HFFc6 (cell line): ENCODE measurements at places on chromosomes 6 and 20. TPM values are rescaled to one million over a fixed set of nuclear protein-coding genes. Genes with fewer than 3 reads are reported as not detected.

The ATAT1 gene
- total RNA-seq = 4.5 to 9.3 TPM (median 8.4 TPM) in 3 replicates

The SYNGAP1 gene
- 11.9 TPM in 2 replicates for total RNA-seq

The MATN4 gene
- not detected in 3 replicates for total RNA-seq

The LINC00237 gene
- total RNA-seq = not detected in 3 replicates

The JPH2 gene
- 9.1 to 13.4 TPM (median 9.9 TPM) in 3 replicates for total RNA-seq

The HMGN4 gene
- 49.5 to 55.8 TPM (median 50.1 TPM) in 3 replicates for total RNA-seq

DNA sequence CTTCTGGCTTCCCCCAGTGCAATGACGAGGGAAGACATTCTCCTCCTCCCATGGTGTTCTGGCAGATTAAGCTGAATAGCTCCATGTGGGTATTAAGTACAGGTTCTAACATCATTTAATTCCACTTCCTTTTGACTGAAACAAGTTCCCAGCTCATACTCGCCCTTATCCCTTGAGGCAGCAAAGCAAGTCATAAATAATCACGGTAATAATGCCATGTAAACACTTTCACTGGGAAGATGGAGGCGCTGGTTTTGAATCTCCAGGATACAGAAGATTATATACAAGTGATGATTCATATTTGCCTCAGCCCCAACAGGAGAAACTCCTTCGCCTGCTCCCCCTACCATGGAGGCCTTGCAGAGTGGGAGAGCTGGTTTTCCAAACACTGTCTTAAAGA lies 141.3 kb downstream of the PXDC1 start:
- peaks cover 24% of the 10 kb centered on the region for H3K4me1 ChIP-seq
- H3K27ac ChIP-seq = no peak overlapping the region
- peaks cover 42% of the 10 kb centered on the region for H3K27me3 ChIP-seq
- DNase-seq = peak; percentile 20
- no peaks in the 10 kb centered on the region for H3K36me3 ChIP-seq

GRCh38 chr6:93584300-93584699 lies 164.9 kb upstream of the EPHA7 start:
- no peaks in the 10 kb centered on the region for H3K36me3 ChIP-seq
- no peak overlapping the region for H3K4me3 ChIP-seq
- H3K4me1 ChIP-seq = no peaks in the 10 kb centered on the region
- H3K27ac ChIP-seq = no peak overlapping the region

GRCh38 chr20:48478806-48479585 lies 348.8 kb downstream of the PREX1 start:
- no peak overlapping the region for H3K27ac ChIP-seq
- no peaks in the 10 kb centered on the region for H3K4me1 ChIP-seq
- H3K4me3 ChIP-seq = no peak overlapping the region
- H3K36me3 ChIP-seq = no peaks in the 10 kb centered on the region; the same call in 1 of the 2 replicates

DNA sequence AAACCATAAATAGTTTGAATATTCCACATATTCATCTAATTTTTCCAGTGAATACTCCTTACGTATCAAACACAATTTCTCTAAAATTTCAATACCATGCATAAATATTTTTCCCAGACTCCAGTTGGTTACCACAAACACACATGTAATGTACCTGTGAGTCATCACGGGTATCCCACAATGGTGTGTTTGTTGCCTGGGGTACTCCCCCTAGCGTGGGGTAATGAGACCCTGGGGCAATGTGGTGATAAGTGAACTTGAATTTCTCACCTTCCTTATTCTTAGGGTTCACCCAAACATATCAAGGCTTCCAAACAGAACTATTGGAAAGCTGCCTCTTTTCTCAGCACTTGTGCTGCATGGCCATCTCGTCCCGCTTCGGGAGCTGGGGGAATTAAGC lies 51.0 kb downstream of the STX7 start:
- DNase-seq = no peak
- H3K4me1 ChIP-seq = no peaks in the 10 kb centered on the region
- H3K27me3 ChIP-seq = no peaks in the 10 kb centered on the region
- H3K27ac ChIP-seq = no peak overlapping the region

GRCh38 chr20:10665791-10666190 lies 8.0 kb downstream of the JAG1 start:
- peaks cover 2% of the 10 kb centered on the region for H3K27me3 ChIP-seq
- no peak for DNase-seq
- peaks cover 15% of the 10 kb centered on the region for H3K4me1 ChIP-seq
- peaks cover 17% of the 10 kb centered on the region for H3K36me3 ChIP-seq
- H3K4me3 ChIP-seq = no peak overlapping the region
- no peak overlapping the region for H3K27ac ChIP-seq

DNA sequence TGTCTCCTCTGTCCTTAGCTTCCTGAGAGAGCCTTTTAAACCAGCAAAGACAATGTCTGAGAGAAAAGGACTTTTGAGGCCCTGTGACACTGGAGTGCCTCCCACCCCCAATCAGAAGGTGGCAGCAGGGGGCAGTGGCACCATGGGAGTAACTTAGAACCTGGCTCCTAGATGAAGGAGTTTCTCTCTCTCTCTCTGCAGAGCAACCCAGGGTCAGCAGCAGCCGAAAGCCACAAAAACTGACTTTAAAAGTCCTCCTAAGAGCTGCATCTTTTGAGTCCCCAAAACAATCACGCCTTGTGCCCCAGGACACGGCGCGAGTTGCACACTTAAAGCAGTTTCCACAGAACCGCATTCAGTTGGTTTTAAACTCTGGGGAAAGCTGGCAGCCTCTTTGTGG lies 5.3 kb upstream of the TCP11 start:
- no peaks in the 10 kb centered on the region for H3K36me3 ChIP-seq
- peak; percentile 30 for DNase-seq
- no peaks in the 10 kb centered on the region; the same call in 1 of the 2 replicates for H3K27me3 ChIP-seq
- no peak overlapping the region for H3K4me3 ChIP-seq

GRCh38 chr6:164753517-164753916 lies 555.9 kb downstream of the C6orf118 start:
- H3K36me3 ChIP-seq = no peaks in the 10 kb centered on the region
- no peak for DNase-seq
- H3K27me3 ChIP-seq = no peaks in the 10 kb centered on the region
- H3K4me3 ChIP-seq = no peak overlapping the region
- H3K27ac ChIP-seq = no peak overlapping the region
- H3K4me1 ChIP-seq = no peaks in the 10 kb centered on the region

DNA sequence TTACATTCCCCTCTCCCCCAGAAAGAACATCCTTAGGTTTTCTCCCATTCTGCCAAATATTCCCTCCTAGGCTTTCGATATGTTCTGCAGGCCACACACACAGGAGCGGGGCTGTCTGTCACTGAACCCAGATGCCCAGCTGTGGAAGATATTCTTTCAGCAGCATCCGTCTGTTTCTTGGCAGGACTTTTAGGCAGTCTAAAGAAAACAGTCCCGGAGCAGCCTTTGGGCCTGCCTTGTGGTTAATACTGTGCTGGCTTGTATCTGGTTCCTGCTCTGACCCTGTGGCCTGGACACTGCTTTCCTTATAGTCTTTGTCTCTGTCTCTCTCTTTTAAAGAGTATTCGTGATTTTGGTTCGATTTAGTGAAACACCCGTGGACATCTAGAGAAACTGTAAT lies 94.6 kb upstream of the SUPT3H start:
- H3K27me3 ChIP-seq = no peaks in the 10 kb centered on the region
- no peak overlapping the region for H3K4me3 ChIP-seq
- no peak for DNase-seq
- no peak overlapping the region for H3K27ac ChIP-seq
- H3K4me1 ChIP-seq = peaks cover 28% of the 10 kb centered on the region
- H3K36me3 ChIP-seq = peaks cover 31% of the 10 kb centered on the region

DNA sequence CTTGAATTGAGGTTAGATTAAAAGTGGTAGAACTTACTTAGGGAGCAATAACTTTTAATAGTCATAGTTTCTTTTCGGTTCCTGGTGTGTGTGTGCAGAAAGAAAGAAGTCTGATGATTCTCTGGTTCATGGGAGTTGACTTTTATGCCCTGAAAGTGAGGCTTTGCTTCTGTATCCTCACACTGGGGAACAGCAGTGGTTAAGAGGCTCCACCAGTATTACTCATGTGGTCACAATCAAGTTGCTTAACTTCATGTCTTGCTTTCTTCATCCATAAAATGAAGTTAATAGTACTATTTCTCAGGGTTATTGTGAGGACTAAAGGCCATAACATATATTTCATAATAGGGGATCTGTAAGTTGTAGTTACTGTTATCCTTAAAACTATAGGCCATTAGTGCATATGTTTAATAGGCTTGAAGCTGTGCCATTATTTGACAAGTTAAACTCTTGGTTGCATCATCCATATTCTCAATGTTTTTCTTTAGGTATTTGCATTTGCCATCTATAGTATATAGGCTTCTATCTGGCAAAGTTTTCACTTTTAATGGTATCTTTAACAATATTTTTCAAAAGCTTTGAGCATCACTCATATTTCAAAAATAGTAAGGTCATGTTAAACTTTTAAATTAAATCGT lies 262.4 kb downstream of the PLCB1 start:
- peaks cover 16% of the 10 kb centered on the region for H3K4me1 ChIP-seq
- H3K36me3 ChIP-seq = no peaks in the 10 kb centered on the region
- no peak overlapping the region for H3K4me3 ChIP-seq
- peak; percentile 43 for DNase-seq
- H3K27me3 ChIP-seq = no peaks in the 10 kb centered on the region
- no peak overlapping the region for H3K27ac ChIP-seq

DNA sequence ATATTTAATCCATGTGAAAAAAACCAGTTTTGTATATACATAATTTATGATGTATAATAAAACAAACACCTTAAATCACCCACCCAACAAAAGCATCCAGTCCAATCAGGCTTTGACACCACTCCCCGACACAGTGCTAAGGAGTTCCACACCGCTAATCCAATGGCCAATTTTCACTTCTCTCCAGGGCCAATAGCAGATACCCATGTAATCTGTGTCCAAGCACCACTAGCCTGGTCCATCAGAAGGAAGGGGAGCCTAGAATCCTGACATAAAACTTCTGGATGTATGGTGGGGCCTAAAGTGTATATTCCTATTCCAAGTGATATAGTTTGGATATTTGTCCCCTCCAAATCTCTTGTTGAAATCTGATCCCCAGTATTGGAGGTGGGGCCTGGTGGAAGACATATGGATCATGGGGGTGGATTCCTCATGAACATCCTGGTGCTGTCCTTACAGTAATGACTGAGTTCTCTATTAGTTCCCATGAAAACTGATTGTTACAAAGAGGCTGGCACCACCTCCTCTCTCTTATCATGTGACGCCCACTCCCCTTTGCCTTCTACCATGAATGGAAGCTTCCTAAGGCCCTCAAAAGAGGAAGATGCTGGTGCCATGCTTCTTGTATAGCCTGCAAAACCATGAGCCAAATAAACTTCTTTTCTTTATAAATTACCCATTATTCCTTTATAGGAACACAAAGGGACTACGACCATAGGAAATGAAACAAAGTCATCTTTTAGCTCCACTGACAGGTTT lies 20.8 kb downstream of the RALGAPA2 start:
- no peak for DNase-seq
- no peak overlapping the region for H3K4me3 ChIP-seq
- no peak overlapping the region for H3K27ac ChIP-seq
- no peaks in the 10 kb centered on the region for H3K4me1 ChIP-seq
- no peaks in the 10 kb centered on the region for H3K27me3 ChIP-seq

DNA sequence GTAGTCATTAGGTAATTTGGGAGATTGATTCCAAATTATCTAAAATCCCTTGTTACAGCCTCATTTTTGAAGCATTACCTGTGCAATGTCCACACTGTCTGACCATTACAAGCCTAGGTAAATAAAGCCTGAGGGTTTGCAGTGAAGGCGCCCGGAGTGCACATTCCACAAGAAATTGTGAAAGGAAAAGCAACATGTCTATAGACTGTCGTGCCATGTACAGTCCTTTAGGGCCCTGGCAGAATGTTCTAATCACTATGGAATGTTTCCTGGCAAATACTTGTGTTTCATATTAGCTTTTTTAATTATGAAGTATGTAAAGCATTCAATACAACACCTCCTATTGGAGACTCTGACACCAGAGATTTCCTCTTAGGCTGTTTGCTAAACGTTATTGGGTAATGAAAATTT lies 28.9 kb downstream of the PREP start:
- peak; percentile 29 for DNase-seq
- peak overlapping the region; percentile 43; the same call in 1 of the 2 replicates for H3K4me3 ChIP-seq
- peaks cover 27% of the 10 kb centered on the region for H3K36me3 ChIP-seq
- no peaks in the 10 kb centered on the region; the same call in 1 of the 2 replicates for H3K27me3 ChIP-seq
- peaks cover 22% of the 10 kb centered on the region for H3K4me1 ChIP-seq

DNA sequence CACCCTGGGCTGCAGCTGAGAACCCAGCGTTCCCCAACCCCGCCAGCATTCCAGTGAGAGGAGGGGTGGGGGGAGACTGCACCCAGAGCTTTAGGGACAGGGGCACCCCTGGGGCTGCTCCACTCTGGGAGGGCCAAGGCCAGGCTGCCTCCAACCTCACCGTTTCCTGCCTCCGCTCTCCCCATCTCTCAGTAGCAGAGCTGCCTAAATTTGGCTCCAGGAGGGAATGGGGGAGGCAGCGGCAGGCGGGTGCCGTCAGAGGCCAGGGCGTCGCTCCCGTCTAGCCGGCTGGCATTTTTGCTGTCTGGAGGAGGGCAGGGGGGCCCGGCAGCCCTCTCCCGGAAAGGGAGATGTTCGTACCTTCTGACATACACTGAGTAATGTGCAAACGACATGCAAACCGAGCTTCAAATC lies 46.6 kb downstream of the NOL4L start:
- no peak overlapping the region for H3K4me3 ChIP-seq
- DNase-seq = no peak
- H3K4me1 ChIP-seq = peaks cover 5% of the 10 kb centered on the region; the same call in 1 of the 2 replicates
- no peak overlapping the region for H3K27ac ChIP-seq

GRCh38 chr6:159282421-159282820 lies 113.2 kb downstream of the FNDC1 start:
- no peak for DNase-seq
- H3K36me3 ChIP-seq = no peaks in the 10 kb centered on the region; the same call in 1 of the 2 replicates
- H3K4me1 ChIP-seq = peaks cover 4% of the 10 kb centered on the region; the same call in 1 of the 2 replicates
- no peaks in the 10 kb centered on the region; the same call in 1 of the 2 replicates for H3K27me3 ChIP-seq
- no peak overlapping the region for H3K4me3 ChIP-seq

GRCh38 chr6:79627422-79627821 lies 3.7 kb upstream of the SH3BGRL2 start:
- peaks cover 5% of the 10 kb centered on the region; the same call in 1 of the 2 replicates for H3K4me1 ChIP-seq
- peaks cover 19% of the 10 kb centered on the region for H3K27me3 ChIP-seq
- no peak for DNase-seq
- no peak overlapping the region for H3K4me3 ChIP-seq
- H3K36me3 ChIP-seq = no peaks in the 10 kb centered on the region

DNA sequence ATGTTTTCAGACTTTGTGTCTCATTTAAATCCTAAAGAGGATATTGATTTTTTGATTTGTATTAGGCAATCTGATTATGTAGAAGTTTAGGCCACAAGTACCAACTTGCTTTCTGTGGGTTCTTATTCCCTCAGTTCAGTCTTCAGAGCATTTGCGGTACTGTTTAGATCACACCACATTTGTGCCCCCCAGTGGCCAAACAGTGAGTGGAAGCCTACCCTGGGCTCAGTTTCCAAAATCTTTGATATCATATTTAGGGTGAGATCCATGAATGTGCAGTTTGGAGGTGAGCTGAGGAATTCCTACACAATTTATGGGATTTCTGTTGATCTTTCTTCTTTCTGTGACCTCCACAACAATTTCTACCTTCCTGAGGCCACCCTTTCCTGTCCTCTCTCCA lies 92.3 kb upstream of the FUT9 start:
- H3K36me3 ChIP-seq = no peaks in the 10 kb centered on the region
- H3K27me3 ChIP-seq = no peaks in the 10 kb centered on the region
- no peaks in the 10 kb centered on the region for H3K4me1 ChIP-seq
- no peak overlapping the region for H3K27ac ChIP-seq
- no peak overlapping the region for H3K4me3 ChIP-seq

- H3K4me1 ChIP-seq = no peaks in the 10 kb centered on the region
- H3K27me3 ChIP-seq = no peaks in the 10 kb centered on the region; the same call in 1 of the 2 replicates
- H3K36me3 ChIP-seq = no peaks in the 10 kb centered on the region
- H3K4me3 ChIP-seq = no peak overlapping the region
Observed at GRCh38 chr6:54970337-54970736, 123.8 kb downstream of the FAM83B start.

- DNase-seq = no peak
- H3K27me3 ChIP-seq = no peaks in the 10 kb centered on the region; the same call in none of the 2 replicates
- H3K4me3 ChIP-seq = no peak overlapping the region
- no peaks in the 10 kb centered on the region for H3K36me3 ChIP-seq
Observed at GRCh38 chr6:71579902-71580301, 291.3 kb downstream of the OGFRL1 start.
